ENCODE measurements at places on chromosomes 1 and 21.

DNA sequence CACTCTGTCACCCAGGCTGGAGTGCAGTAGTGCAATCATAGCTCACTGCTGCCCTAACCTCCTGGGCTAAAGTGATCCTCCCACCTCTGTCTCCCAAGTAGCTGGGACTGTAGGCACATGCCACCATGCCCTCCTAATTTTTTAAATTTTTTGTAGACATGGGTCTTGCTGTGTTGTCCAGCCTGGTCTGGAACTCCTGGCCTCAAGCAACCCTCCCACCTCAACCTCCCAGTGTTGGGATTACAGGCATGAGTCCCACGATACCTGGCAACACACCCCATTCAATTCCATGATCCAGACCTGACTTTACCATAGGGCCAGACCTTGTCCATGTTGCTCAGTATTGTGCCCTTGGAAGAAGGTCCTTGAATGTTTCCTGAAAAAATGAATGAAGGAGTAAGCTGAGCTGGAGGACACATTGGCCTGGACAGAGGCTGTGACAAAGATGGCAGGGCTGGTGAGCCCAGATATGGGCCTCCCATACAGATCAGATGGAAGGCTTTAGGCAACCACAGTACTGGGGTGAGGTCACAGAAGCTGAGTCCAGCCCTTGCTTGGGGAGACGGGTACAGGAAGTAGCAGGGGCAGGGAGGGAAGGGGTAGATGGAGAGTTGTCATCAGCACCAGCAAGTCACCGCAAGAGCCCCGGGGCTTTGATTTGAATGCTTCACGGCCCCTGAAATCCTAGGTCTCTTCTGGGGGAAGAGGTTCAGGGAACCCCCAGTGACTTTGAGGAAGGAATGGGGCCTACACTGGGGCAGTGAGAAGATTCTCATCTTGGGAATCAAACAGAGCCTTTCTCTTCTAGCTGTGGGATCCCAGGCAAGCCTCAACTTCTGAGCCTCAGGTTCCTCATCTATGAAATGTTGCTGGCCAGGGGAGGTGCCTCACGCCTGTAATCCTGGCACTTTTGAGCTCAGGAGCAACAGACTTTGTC, 40.1 kb upstream of the DMBX1 start:
- no peak for DNase-seq

DNA sequence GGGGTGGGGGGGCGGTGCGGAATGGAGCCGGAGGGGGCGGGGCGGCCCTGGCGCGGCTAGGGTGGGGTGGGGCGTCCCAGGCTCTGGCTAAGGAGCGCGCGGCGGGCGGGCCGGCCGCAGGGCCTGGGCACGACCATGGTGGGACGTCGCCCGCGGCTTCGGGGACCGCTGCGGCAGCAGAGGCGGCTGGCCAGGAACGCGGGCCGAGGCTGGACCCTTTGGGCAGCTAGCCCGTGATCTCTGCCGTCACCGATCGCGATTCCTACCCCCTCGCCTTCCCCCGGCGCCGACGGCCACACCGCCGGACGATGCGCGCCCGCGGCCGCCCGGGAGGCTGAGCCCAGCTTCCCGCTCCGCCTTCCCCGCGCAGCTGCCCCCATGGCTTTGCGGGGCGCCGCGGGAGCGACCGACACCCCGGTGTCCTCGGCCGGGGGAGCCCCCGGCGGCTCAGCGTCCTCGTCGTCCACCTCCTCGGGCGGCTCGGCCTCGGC, at the start of gene MAP3K21:
TSS of gene MAP3K21 (plus strand) at position 74 of the 491 bp plus-strand sequence. CDS start at position 379, 305 bp downstream.
- no peak for DNase-seq

GRCh38 chr1:23936481-23937176, 23.0 kb upstream of the PNRC2 start:
- no peak for DNase-seq

- no peak for DNase-seq
These were observed 316.9 kb upstream of the SGIP1 start for GRCh38 chr1:66217021-66217420.

GRCh38 chr1:60936163-60936562, 146.2 kb upstream of the NFIA start:
- no peak for DNase-seq

DNA sequence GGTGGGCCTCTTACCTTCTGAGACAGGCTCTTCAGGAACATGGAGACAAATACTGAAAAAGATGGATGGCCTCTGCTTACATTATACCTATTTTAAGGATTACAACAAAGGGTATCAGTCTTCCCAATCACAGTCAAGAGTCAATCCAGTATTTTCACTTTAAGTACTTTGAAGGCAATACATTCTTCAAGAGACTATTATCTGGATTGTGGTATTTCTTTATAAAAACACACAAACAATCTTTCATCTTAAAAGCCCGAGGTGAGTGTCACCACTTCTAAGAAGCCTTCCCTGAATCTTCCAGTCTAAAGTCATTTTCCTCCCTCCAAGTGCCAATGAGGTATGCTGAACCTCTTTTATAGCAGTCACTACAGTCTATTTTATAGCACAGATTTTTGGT, 45.3 kb downstream of the WASF2 start:
- DNase-seq: no peak

DNA sequence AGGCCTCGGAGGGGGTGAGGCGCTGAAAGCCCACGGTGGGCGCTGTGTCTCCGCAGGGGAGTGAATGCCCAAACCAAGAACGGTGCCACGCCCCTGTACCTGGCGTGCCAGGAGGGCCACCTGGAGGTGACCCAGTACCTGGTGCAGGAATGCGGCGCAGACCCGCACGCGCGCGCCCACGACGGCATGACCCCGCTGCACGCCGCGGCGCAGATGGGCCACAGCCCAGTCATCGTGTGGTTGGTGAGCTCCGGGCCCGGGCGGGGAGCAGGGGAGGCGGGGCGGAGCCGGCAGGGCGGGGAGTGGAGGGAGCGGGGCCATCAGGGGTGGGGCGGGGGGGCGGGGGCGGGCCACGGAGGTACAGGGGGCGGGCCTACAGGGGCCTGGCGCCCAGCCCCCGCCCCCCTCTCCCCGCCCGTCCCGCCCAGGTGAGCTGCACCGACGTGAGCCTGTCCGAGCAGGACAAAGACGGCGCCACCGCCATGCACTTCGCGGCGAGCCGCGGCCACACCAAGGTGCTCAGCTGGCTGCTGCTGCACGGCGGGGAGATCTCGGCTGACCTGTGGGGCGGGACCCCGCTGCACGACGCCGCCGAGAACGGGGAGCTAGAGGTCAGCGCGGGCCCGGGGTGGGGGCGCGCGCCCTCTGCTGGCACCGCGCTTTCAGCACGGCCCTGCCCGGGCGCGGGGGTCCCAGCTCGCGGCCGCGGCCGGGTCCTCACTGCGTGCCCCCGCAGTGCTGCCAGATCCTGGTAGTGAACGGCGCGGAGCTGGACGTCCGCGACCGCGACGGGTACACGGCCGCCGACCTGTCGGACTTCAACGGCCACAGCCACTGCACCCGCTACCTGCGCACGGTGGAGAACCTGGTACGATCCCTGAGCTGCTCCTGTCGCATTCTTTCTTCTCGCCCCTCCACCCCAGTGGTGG, 15.9 kb downstream of the ESPN start:
- DNase-seq: peak; percentile 76

GRCh38 chr1:41802532-41803501, 115.9 kb downstream of the HIVEP3 start:
- no peak for DNase-seq

GRCh38 chr1:16960560-16961296, 19.7 kb downstream of the MFAP2 start:
- peak; percentile 72 for DNase-seq

GRCh38 chr1:244046907-244047611, 4.0 kb upstream of the ZBTB18 start:
- DNase-seq: no peak

- no peak for DNase-seq
These were observed 29.4 kb upstream of the KCNA10 start for GRCh38 chr1:110548381-110548780.

- no peak for DNase-seq
These were observed 4.5 kb downstream of the MAP7D1 start for GRCh38 chr1:36160388-36160948.

GRCh38 chr1:189821833-189822232, 655.8 kb downstream of the BRINP3 start:
- DNase-seq: no peak

GRCh38 chr1:163361123-163361934, 39.6 kb downstream of the NUF2 start:
- no peak for DNase-seq

GRCh38 chr1:7425229-7425628, 345.9 kb upstream of the VAMP3 start:
- DNase-seq: no peak

- no peak for DNase-seq
These were observed 45.2 kb downstream of the C8B start for GRCh38 chr1:56920591-56921001.

GRCh38 chr1:246798606-246799496, 74.6 kb downstream of the SCCPDH start:
- DNase-seq: no peak

DNA sequence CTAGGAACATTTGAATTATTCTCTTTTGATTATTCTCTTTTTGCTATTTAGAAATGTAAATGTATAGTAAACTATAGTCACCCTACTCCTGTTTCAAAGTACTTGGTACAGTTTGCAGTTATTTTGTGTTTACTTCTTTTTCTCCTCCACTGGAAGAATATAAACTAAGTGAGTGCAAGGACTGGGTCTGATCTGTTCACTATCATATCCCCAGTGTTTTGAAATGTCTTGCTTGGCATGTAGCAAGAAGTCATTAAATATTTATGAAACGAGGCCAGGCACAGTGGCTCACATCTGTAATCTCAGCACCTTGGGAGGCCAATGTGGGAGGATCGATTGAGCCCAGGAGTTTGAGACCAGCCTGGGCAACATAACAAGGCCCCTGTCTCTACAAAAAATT, 35.8 kb upstream of the PODN start:
- DNase-seq: no peak

- DNase-seq: peak; percentile 16
These were observed 117.0 kb downstream of the CD247 start for GRCh38 chr1:167401260-167401873.

GRCh38 chr21:43942621-43943020, 69.5 kb upstream of the TRAPPC10 start:
- no peak for DNase-seq

DNA sequence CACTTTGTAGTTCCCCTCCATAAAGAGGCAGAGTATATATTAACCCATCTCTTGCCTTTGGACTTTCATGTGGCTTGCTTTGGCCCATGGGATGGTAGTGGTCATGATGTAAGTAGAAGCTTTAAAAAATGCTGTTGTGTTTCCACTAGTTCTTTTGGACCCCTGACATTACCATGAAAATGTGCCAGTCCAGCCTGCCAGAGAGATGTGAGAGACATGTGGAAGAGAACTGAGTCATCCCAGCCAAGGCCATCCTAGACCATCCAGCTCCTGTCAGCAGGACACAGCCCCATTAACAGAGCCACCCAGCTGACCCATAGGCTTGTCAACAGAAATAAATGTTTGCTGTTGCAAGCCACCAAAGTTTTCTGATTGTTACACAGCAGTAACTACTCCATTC, 3.9 kb upstream of the CD101 start:
- DNase-seq: no peak

DNA sequence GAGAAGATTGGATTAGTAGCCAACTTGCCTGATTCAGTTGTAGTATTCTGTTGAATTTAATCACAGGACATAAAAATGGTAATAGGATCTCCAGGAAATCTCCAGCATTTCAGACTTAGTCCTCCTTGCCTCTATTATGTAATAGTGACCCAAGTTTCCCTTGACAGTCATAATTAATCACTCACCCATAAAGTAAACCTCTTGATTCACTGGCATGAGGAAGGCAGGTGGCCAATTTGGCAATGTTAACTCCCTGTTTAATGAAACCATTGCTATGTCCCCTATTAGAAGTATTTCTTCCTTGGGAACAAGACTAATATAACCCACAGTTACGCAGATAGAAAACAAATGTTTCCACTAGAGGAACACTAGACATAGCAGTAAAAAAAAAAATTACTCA, 604.8 kb upstream of the CXADR start:
- DNase-seq: no peak

DNA sequence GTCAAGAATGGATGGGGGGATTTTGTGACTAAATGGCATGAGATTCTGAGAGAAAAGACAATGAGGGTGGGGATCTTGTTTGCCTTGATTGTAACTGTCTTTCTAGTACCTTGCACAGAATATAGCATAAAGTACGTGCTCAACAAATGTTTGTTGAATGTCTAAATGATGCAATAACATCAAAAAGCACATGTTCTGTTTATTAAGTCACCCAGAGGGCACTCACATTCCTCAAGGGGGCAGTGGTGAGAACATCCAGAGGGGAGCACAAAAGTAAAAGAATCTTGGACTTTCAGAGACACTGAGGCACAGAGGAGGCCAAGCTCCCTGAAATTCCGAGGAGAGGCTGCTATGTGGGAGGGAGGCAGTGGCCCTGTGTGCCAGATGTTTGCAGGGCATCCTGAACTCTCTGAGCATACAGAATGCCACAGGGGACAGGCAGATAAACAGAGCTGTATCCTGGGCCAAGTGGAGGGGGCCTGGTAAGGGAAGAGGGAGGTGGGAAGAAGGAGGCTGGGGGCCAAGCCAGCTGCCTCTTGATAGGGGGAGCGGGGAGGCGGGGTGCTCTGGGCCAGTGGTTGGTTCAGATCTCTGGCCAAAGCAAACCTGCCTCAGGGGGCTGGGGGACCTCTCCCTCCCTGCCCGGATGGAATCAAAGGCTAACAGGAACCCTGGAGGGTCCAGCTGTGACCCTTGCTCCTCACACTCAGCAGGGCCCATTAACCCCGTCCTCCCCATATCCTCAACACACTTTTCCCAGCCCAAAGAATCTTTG, 6.5 kb upstream of the ATP1A2 start:
- DNase-seq: no peak

- DNase-seq: no peak
These were observed 31.5 kb downstream of the RPS6KC1 start for GRCh38 chr1:213082420-213083111.

DNA sequence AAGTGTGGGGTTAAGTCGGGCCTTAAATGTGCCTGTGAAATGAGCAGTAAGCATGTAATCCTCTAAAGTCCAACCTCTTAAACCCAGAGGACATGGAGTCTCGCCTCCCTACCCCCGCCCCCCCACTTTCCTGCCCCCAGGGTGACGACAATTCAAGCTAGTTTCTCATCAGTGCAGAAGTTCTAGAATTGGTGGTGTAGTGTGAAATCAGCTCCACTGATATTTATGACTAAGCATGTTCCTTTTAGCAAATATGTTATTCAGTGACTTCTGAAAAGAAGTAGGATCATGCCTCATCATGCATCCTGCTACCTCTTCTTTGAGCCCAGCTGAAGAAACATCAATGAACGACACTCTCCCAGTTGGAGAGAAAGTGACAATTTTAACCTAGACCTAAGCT, 2.6 kb upstream of the ABCB10 start:
- DNase-seq: no peak

DNA sequence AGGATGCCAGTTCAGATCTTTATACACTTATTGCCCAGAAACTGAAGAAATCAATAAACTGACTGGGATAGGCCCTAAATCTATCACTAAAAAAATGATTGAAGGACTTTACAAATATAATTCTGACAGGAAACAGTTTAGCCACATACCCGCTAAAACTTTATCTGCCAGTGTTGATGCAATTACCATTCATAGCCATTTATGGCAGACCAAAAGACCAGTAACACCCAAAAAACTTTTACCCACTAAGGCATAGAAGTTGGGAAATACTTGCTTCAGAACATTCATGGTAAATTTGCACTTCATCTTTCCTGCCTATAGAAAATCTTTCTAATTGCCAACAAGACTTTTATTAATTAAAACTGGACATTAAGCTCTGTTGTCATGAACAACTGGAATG, 15.0 kb upstream of the GPR25 start:
- DNase-seq: no peak
